GM06990 (cell line): ENCODE measurements at places on chromosomes 7 and 10.

DNA sequence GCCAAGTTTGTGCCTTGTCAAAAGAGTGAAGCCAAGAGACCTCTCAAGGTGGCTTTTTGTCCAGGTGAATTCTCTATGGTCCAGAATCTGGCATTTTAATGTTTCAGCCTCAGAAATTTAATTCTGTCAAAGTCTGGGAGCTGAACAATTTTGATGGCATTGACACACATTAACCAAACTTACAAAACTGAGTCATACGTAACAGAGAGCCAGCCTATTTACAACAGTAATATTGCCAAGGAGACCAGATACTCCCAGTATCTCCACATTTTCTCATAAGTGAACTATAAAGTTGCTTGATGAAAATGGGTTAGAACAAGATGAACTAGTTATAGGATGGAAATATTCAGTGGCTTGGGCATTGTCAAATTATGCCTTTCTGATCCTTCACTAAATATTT is 43.8 kb downstream of the PDE6C start:
- DNase-seq: no peak

GRCh38 chr10:120422457-120422856 is 34.6 kb upstream of the PLPP4 start:
- no peak for DNase-seq

- peak; percentile 53 for DNase-seq
These were observed 46.0 kb upstream of the KDM7A start for GRCh38 chr7:140222814-140223213.

- no peak for DNase-seq
These were observed 28.8 kb upstream of the GNAI1 start for GRCh38 chr7:80105701-80106408.

- DNase-seq: no peak
These were observed 38.6 kb upstream of the ADD3 start for GRCh38 chr10:109968953-109969759.

- no peak for DNase-seq
These were observed 28.9 kb downstream of the CPA1 start for GRCh38 chr7:130409067-130409711.

- DNase-seq: no peak
These were observed 1244.8 kb upstream of the SORCS1 start for GRCh38 chr10:108409306-108409705.

- no peak for DNase-seq
These were observed 11.9 kb upstream of the HOXA13 start for GRCh38 chr7:27211764-27212204.

GRCh38 chr7:51213618-51214017 is 103.0 kb downstream of the COBL start:
- DNase-seq: no peak

- DNase-seq: no peak
These were observed 155.1 kb upstream of the NPVF start for GRCh38 chr7:25383402-25383801.

DNA sequence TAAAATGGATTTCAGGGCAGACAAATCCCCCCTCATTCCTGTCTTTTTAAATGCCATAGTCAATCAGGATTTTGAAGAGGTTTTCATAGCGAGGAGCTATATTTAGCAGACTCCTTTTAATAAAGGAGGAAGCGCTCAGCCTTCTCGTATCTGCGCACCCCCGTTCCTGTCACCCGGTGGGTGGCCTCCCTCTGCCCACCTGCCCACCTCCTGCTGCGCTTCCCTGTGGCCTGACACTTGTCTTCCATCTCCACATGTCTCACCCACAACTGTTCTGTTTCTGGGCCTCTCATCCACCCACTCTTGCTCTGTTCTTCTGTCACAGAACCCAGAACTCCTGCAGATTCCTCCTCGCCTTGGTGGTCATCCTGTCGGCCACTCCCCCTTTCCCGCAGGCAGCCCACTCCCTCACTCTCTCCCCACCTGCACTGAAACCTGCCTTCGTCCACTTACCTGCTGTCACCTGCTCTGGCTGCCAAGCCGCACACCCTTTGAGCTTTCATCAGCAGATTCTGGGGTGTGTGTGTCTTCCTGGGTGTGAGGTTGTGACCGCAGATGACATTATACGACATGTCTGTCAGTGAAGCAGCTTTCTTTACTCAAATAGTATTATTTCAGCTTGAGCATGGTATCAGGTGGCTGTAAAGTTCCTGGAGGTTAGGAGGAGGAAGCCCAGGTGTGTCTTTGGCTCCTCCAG is 163.5 kb upstream of the AGK start:
- no peak for DNase-seq

DNA sequence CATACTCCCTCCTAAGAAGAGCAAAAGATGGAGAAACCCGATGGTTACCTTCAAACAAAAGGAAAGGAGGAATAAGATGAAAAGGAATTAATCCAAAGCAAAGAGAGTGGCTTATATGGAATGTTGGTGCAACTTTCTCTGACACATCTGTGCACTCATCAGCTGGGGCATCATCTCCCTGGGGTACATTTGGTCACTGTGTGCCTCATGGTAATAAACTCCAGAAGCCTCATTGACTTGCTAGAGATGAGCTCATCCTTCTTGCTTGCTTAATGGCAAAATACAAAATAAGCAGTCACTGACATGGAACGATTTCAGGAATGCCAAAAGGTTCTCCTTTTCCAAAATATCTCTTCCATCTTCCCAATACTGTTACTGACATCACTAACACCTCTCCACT is 22.5 kb downstream of the CAV1 start:
- DNase-seq: no peak

GRCh38 chr10:110009736-110010475 is 2.1 kb downstream of the ADD3 start:
- peak; percentile 29 for DNase-seq

DNA sequence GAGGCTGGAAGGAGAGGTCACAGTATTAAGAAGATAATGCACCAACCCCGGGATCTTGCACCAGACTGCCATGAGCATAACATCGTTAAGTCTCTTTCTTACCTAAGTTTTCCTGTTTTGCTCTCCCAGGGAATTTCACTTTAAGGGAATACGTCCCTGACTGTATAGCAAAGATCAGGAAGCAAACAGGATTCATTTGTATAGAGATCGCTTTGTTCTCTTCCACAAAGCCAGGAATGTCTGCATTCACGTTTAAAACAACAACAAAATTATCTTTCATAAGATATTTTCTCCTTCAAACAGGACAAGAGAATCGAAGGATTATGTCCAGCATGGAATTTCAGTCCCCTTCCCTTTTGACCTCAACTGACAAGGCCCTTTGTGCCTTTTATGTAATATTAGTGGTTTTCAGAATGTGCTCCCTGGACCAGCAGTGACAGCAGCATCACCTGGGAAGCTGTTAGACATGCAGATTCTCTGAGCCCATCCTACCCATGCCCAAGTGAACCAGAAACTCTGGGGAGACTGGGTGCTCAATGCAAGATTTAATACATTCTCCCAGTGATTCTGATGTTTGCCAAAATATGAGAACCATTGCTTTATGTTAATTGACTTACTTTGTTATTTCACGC is 286.3 kb downstream of the FGFR2 start:
- DNase-seq: no peak

DNA sequence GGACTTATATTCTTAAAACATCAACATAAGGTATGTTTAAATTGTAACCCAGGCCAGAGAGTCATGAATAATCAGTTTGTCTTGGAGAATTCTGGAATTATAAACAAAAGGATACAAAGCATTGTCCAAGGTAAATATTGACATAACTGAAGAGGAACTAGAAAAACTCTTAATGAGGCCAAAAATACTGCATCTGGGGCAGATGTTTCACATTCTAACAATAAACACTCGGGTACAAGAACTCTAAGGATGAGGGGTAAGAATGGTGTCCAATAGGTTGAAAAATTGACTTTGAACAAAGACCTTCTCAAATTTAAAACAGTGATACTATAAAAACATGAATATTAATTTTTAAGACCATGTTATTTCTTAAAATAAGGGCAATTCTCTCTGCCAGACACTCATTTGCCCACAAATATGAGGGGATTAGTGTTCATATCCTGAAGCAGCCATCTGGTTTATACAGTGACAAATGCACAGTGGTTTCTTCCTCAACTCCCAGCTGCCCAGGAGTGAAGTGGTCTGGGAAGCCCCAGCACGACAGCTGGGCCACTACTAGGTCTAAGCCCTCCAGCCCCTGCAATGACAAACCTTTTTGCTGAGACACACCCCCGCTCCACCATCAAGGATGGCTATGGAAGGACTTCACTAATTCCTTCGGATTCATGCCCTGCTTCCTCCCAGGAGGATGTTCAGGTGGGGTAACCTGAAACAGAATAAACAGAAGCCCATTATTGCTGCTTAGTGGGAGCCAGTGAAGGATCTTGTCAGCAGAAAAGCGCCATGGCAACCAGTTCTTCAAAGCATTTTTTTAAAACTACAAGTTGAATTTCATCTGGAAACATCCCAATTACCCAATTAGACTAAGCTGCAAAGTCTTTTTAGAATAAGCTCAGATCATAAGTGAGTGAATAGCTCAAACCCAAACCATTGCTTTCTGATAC is 107.5 kb upstream of the ARID5B start:
- no peak for DNase-seq

DNA sequence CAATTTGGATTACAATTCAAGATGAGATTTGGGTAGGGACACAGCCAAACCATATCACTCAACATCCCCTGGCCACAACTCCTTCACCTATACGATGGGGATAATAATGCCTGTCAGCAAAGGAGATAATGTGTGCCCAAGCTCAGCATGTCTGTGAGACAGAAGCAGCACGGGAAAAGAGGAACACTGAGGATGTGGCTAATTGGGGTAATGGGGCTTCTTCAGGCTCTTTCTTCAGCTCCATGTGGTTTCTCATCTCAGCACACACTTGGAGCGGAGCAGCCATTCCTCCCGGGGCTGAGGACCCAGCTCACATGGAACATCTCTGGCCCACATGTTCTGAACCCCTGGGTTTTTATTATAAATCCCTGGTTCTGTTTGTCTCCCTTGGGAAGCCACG is 136.0 kb upstream of the NAMPT start:
- no peak for DNase-seq

- DNase-seq: no peak
These were observed 102.2 kb upstream of the GATA3 start for GRCh38 chr10:7952266-7952665.

DNA sequence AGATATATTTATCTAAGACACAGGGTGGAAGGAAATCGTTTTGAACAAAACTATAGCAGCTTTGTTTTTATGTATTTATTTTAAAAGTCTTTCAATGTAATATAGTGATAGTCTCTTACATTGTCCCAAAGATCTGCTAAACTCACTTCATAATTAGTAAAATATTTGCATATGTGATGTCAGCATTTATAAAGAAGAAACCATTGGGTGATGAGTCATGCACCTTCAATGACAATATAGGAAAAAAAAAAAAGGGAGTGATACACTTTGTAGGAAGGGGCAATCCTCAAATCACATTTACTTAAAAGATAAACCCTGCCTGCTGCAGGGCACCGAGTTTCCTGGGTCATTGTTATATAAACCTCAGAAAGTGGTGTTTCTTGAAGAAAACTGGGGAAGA is 112.4 kb upstream of the SEMA3C start:
- DNase-seq: no peak

DNA sequence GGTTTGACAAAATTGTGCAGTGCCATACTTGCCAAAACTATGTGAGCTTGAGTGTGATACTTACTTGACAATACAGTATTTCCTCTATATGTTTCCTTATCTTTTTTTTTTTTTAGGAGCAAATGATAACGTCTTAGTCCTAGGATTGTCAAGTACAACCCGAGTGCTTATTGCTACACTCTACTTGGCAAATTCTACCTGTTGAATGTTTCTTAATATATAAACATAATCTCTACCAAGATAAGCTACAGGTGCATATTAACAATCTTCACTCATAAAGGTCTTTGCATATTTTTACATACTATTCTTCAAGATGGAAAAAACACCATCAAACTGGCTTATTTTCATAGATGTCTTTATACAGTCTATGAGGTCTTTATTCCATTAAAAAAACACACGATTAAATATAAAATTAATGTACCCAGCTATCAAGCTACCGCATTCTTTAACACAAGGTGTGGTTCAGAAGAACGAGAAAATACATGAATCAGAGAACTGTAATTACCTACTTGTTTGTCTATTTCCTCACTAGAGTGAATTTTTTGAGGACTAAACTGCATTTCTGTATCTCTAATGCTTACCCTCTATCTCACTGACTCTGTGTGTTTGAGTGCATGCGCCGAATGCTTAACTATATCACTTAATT is 76.1 kb upstream of the PDSS1 start:
- no peak for DNase-seq

- no peak for DNase-seq
These were observed 98.2 kb downstream of the PRPF18 start for GRCh38 chr10:13684806-13685482.

- DNase-seq: no peak
These were observed 13.8 kb downstream of the LRRN3 start for GRCh38 chr7:111104710-111105109.

GRCh38 chr10:7808686-7809267 is 9.5 kb upstream of the TAF3 start:
- no peak for DNase-seq

- DNase-seq: no peak
These were observed 77.0 kb downstream of the POU6F2 start for GRCh38 chr7:39054731-39055130.

DNA sequence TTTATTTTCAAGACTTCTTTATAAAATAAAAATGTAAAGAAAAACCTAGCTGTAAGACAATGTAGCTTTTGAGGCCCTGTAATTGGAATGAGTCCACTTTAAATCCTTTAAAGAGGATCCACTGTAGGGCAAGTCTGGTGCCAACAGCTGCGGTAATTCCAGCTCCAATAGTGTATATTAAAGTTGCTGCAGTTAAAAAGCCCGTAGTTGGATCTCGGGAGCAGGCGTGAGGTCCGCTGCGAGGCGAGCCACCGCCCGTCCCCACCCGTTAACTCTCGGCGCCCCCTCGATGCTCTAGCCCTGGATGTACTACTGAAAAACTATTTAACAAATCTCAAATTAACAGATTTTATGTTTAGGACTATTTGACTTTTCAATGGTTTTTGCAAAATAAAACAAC is 414.7 kb upstream of the SEMA3C start:
- peak; percentile 8 for DNase-seq

DNA sequence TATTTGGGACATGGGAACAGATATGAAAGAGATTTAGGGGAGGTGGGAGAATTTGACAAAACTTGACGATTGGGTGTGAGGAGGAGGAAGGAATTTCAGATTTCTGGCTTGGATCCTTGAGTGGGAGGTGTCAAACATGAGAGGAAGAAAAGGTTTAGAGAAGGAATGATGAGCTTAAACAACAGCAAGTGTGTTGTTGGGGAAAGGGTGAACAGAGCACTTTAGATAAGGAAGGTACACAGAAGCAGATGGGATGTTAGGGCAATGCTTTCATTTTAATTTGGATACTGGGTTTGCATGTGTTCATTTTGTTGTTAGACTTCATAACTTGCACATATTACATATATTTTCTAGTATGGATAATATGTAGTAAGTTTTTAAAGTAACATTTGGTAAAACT is 23.2 kb downstream of the REEP3 start:
- no peak for DNase-seq

DNA sequence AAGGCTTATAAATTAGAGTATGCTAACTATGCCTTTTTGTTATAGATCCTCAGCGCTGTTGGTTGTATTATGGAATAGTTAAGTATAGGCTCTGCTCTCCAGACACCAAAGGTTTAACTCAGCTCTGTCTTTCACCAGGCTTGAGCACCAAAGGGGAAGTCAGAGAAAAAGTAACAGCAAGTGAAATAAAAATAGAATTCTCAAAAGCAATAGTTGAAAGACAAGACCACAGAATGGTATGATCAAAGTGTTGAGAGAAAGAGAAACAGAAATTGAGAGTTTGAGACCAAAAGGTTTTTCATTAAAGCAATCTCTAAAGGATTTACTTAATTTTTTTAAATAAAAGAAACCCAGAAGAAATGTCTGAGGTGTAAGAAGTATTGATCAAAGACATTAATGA is 529.8 kb upstream of the C7orf33 start:
- DNase-seq: no peak

GRCh38 chr7:84069033-84069432 is 125.6 kb downstream of the SEMA3A start:
- no peak for DNase-seq
